ENCODE measurements at places on chromosomes 6 and 20.

GRCh38 chr6:16126056-16126455, 2.8 kb upstream of the MYLIP start:
- DNase-seq = no peak

DNA sequence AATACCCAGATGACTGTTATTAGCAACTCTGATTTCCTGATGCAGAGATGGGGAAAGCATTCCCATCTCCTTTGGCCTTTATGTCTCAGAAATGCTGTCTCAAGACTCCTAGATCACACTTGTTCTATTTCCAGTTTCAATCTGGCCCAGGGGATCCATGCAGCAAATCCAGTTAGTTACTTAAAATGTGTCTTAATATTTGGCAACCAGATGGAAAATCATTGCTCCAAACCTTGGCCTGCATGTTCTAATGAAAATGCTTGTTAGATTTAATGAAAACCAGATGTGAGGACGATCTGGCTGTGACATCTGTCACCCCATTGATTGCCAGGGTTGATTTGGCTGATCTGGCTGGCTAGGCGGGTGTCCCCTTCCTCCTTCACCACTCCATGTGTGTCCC, 125.2 kb downstream of the TSHZ2 start:
- no peak for DNase-seq

GRCh38 chr6:15949982-15950381, 178.9 kb upstream of the MYLIP start:
- no peak for DNase-seq

DNA sequence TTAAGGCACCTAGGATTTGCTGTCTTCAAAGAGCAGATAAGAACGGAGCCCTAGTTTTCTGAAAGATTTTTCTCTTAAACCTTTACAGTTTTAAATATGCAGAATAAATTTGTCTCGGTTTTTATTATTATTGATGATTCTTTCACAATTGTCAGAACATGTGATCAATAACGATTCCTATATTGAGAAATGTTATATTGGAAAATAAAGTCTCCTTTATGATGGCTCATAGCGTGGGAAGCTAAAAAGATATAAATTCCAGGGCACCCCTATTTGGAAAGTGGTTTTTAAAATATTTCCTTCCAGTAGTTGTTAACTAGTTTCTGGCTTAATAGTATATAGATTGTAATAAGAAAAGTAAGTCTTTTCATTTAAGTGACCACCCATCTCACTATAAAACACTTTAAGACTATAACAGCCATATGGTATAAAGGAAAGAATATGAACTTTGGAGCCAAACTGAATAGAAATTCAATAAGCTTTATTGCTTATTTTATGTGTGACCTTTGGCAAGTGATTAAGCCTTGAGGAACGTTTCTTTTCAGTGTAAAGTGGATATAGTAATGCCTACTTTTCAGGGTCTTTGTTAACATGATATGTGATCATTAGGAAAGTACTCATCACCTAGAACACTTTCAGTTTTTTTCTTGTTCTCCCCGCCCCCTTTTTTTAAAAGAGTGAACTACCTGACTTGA, 369.6 kb downstream of the LAMA2 start:
- no peak for DNase-seq

DNA sequence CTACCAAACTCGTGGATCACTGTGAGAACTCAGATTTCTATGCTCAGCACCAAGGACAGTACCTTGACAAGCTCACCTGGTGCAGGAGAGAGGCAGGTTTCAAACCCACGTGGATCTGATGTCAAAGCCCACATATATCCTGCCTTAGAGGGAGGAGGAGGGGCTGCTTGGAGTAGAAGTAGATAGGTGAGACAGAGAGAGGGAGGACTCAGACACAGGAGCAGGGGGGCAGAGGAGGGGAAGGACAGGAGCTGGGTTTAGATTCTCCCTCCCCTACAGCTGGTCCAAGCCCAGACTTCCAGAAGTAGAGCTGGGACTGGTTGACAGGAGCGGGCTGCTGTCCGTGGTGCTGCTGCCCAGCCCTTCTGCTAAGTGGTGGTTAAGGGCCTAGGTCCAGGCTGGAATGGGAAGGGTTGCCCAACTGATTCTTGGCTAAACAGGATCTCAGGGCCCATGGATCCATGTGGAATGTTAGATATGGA, 77.5 kb downstream of the CDH22 start:
- peak; percentile 60 for DNase-seq

- no peak for DNase-seq
Measured at GRCh38 chr6:24574809-24575208, 71.2 kb downstream of the KIAA0319 start.
